ENCODE measurements at places on chromosomes 2 and 18.

DNA sequence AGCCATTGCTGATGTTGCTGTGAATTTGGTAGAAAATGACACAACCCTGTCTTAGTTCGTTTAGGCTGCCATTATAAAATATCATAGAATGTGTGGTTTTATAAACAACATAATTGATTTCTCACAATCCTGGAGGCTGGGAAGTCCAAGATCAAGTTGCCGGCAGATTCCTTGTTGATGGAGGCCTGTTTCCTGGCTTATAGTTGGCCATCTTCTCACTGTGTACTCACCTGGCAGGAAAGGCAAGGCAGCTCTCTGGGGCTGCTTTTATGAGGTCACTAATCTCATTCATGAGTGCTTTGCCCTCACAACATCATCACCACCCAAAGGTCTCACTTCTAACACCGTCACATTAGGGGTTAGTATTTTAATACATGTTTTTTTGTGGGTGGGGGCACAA lies 58.4 kb downstream of the PHLPP1 start:
- DNase-seq: no peak

GRCh38 chr2:57842531-57842930 lies 204.1 kb upstream of the VRK2 start:
- peak; percentile 29 for DNase-seq

DNA sequence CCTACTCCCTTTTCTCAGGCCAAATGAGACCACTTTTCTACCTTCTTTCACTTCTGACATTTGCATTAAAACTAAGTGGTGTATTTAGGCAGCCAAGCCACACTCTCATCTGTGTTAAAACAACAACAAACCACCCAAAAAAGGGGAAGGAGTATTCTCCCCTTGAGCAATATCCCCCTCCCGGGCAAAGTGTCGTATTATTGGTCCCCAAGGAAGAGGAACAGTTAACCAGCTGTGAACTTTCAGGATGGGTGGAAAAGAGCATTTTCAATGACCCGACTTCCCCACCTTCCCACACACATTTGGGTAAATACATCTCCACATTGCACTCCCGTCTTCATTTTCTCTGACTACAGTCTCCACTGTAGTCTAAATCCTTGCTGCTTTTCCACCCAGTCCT lies 44.3 kb downstream of the FEZ2 start:
- DNase-seq: no peak

- no peak for DNase-seq
These were observed 9.3 kb upstream of the PSMD1 start for GRCh38 chr2:231047274-231047922.

DNA sequence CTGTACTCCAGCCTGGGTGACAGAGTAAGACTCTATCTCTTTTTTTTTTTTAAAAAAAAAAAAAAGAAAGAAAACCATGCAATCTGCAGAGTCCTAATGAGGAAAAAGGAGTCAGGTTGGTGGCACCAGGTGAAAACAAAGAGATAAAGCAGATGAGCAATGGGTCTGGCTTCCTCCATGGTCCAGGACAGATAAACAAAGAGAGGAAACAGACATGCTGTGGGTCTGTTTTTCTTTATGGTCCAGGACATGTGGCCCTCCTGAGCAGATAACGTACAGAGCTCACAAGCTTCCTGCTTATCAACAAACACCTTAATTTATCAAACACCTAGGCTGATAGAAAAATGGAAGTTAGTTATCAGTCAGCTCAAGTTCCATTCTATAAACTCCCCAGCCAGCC lies 24.4 kb upstream of the TUBB6 start:
- no peak for DNase-seq

DNA sequence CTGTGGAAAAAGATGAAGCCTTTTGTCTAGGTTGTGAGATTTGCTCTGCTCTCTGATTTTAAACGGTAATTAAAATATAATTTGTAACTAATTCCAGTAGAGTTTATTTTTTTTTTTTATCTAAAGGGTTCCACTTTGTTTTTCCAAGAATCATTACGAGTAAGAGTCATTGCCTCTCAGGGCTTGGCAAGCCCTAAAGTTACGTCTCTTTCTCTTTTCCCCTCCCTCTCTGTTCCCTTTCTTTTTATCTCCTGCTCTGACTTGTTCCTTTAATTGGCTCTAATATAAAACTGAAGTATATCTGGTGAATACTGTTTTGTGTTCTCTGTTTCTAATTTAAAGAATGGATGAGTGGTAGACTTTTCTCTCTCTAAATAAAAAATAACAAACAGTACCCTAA lies 75.8 kb downstream of the CALCRL start:
- DNase-seq: no peak

DNA sequence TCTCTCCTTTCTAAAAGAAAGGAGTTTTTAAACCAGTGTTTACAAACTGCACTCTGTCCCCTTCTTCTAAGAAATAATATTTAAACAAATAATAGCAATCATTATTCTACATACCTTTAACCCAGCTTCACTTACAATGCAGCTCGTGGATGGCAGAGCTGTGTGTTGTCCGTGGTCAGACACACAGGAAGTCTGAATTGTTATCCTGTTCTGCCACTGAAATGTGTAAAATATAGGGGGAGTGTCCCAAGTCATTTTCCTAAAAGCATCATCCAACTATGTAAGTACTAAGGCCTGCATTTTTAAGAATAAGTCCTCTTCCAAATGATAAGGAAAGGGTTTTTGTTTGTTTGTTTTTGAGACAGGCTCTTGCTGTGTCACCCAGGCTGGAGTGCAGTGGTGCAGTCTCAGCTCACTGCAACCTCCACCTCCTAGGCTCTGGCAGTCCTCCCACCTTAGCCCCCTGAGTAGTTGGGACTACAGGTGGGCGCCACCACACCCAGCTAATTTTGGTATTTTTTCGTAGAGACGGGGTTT lies 2.7 kb upstream of the PPP4R1 start:
- no peak for DNase-seq

- no peak for DNase-seq
These were observed 236.0 kb upstream of the SPHKAP start for GRCh38 chr2:228417526-228417925.

DNA sequence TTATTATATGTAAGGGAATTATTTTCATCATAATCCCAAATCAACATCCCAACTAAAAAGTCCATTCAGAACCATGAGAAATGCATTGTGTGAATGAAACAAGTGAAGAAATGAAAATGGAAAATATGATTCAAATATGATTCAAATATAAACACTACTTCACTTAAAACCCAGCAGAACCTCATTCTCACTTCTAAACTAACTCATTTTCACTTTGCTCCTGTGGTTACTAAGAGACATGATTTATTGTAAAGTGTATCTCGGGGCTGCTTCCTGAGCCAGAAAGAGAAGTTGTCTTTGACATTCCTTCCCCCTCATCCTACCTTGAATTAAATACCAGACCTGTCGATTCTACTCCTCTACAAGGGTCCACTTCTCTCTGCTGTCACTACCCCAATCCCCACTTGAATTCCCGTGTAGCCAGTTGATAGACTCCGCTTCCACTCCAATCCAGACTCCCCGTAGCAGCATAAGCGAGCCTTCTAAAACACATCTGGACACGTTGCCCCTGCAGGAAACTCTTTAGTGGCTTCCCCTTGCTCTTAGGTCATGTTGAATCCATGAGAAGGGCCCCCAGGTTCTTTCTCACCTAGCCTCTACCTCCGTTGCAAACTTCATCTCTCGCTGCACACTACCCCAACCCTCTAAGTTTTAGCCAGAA lies 697.0 kb upstream of the ID2 start:
- no peak for DNase-seq

GRCh38 chr2:30237966-30238800 lies 6.8 kb downstream of the LBH start:
- no peak for DNase-seq

GRCh38 chr2:219514196-219514761 lies at the start of gene ASIC4:
Gene ASIC4, plus strand, starts transcription at chr2:219514482. Its CDS starts 243 bp downstream, at chr2:219514725.
- no peak for DNase-seq

- peak; percentile 93 for DNase-seq
These were observed 863 bp upstream of the SIX2 start for GRCh38 chr2:45009928-45010701.

DNA sequence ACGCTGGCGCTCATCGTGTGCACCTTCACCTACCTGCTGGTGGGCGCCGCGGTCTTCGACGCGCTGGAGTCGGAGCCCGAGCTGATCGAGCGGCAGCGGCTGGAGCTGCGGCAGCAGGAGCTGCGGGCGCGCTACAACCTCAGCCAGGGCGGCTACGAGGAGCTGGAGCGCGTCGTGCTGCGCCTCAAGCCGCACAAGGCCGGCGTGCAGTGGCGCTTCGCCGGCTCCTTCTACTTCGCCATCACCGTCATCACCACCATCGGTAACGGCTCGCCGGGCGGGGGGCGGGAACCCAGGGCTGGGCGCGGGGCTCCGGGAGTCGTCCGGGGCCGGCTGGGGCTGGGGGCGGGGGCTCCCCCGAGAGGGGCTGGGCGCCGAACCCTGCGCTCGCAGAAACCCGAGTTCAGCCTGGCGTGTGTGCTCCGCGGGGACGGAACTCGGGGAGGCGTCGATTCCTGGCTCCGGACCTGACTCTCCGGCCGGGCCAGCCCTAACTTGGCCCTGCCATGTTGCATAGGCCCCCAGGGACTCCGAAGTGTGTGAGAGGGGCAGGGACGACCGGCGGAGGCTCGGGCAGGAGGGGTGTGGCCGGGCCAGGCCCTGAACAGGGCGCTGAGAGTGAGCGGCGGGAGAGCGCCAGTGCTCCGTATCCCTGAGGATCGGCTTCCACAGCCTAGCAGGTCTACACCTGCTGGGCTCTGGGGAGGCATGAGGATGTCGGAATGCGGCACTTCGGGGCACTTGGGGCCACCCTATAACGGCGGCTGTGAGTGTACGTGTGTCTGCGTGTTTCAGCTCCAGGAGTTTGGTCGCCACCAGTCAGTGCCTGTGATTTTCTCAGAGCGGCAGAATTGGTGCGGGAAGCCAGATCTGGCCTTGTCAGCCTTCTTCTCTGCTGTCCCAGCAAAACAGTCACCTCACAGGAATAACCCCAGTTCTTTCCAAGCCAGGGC lies 651 bp downstream of the KCNK3 start:
- DNase-seq: peak; percentile 41

- no peak for DNase-seq
These were observed 232.1 kb downstream of the PRKCE start for GRCh38 chr2:45883603-45884000.

DNA sequence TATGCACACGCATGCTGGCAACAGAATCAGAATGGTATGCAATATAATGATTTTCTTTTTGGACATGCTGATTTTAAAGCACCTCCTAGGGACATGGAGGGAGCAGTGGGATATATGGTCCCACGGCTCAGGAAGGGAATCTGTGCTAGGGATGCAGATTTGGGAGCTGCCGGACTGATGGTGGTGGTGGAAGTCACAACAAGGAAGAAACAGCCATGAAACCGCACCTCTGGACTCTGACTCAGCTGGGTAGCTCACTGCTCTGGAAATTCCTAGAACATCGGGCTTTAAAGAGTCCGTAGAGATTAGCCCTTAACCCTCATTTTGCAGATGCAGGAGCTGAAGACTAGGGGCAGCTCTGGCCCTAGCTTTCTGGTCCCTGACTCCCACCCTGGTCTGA lies 364.3 kb upstream of the KLHL29 start:
- no peak for DNase-seq

DNA sequence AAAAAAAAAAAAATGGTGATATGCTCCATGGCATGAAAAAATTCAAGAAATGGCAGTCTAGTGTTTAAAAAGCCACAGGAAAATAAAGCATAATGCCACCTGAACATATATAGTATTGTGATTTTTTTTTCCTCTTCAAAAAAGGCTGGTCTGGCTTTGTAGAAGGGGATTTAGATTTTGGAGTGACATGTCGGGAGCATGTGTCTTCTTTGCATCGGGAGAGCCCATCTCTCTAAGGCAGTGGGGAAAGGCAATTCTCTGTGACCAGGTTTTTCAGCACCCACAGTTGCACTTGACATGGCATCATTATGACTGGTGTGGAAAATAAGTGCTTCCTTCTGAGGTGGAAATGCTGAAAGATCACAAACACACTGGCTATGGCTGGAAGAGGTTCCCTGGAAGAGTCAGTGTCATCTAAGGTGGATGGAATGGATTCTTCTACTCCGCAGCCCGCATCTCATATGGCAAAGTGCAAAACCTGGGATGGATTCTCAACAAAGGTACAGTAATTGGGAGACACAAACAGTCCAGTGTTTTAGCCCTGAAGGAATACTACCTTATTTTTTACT lies 172.5 kb downstream of the AGAP1 start:
- DNase-seq: peak; percentile 82

- DNase-seq: no peak
These were observed 76.9 kb downstream of the KLF7 start for GRCh38 chr2:207088839-207089238.

DNA sequence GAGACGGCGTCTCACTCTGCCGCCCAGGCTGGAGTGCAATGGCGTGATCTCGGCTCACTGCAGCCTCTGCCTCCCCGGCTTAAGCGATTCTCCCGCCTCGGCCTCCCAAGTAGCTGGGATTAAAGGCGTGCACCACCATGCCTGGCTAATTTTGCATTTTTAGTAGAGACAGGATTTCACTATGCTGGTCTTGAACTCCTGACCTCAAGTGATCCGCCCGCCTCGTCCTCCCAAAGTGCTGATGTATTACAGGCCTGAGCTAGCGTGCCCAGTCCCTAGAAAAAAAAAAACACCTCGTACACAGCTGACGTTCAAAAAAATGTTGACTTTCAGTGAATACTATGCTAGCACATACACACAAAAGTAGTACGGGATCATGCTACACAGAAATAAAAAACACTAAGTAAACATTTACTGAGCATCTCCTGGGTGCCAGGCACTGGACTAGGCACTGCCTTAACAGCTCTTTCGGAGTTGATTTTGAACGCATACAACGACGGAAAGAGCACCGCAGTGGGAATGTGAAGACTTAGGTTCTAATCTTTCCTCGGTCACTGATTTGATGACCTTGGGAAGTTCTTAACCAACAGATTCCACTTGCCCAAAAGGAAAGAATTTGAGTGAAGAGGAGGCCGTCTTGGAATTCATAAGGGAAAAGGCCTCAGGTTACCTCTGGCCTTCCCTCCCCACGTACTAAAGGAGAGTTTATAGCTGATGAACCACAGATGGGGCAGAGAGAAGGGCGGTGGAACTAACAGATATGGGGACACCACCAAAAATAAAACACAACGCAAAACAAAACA lies 1.1 kb downstream of the DNAJC27 start:
- no peak for DNase-seq

GRCh38 chr2:145022666-145023333 lies 502.9 kb upstream of the ZEB2 start:
- no peak for DNase-seq

- DNase-seq: no peak
These were observed 31.1 kb downstream of the ACTR3 start for GRCh38 chr2:113920996-113921395.

DNA sequence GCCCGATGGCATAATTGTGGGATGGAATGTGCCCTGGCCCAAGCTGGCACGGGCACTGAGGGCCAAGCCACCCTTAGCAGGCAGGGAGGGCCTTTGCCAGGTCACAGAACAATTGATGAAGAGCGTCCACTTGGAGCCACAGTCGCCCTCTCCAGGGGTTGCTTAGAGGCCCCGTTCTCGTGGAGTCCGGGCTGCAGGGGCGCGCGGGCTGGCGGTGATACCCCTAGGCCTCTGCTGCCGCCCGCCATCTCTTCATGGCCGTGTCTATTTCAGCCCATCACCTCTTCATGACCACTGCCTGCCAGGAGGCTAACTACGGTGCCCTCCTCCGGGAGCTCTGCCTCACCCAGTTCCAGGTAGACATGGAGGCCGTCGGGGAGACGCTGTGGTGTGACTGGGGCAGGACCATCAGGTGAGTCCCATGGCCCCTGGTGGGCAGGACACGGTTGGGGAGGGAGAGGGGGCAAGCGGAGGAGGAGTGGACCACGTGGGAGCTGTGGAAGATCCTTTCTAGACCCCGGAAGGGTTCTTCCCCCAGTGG lies 17.6 kb downstream of the RAMP1 start:
- DNase-seq: no peak

GRCh38 chr2:31901900-31902299 lies 108.9 kb downstream of the MEMO1 start:
- DNase-seq: no peak

All from right hindlimb (tissue), 1 donor.